Activated CD4-positive, alpha-beta T cell treated with anti-CD3 and anti-CD28 coated beads, Interleukin-2, amount 50 U/mL, for 24 hours (primary cell): ENCODE measurements at places on chromosomes 11 and 22.

GRCh38 chr11:131692151-131692550, 321.7 kb downstream of the NTM start:
- no peak for DNase-seq

- no peak for DNase-seq
Measured at GRCh38 chr11:1224491-1225385, 1.9 kb downstream of the MUC5B start.

DNA sequence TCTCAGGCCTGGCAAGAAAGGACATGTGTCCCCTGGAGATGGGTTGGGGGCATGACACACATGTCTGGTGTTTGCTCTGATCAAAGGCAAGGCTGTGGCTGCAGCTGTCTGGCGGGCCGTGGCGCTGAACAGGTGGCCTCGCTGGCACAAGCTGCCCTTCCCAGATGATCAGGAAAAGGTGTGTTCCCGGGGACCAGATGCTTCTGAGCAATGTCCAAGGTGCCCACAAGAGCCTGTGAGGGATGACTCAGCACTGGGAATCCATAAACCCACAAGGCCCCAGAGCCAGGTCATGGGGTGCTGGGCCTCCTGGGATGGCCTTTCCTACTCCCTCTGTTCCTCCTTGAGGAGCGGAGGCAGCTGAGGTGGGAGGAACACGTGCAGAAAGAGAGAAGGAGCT, 9.7 kb upstream of the LRP5 start:
- DNase-seq = no peak

GRCh38 chr11:112156956-112157766, 6.7 kb downstream of the IL18 start:
- no peak for DNase-seq

DNA sequence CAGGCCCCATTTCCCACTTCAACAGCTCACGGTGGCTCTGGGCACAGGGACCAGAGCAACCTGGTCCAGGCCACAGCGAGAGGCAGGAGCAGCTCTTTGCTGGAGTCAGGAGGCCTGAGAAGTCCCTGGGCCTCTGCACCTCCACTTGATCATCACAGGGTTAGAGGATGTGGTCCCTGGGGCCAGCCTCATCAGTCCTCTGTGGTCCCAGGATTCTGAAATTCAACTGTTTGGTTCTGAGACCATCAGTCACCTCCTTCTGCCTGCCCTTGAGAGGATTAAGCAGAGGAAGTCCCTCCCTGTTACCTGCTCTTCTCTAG, 24.9 kb upstream of the CBX7 start:
- DNase-seq = no peak

DNA sequence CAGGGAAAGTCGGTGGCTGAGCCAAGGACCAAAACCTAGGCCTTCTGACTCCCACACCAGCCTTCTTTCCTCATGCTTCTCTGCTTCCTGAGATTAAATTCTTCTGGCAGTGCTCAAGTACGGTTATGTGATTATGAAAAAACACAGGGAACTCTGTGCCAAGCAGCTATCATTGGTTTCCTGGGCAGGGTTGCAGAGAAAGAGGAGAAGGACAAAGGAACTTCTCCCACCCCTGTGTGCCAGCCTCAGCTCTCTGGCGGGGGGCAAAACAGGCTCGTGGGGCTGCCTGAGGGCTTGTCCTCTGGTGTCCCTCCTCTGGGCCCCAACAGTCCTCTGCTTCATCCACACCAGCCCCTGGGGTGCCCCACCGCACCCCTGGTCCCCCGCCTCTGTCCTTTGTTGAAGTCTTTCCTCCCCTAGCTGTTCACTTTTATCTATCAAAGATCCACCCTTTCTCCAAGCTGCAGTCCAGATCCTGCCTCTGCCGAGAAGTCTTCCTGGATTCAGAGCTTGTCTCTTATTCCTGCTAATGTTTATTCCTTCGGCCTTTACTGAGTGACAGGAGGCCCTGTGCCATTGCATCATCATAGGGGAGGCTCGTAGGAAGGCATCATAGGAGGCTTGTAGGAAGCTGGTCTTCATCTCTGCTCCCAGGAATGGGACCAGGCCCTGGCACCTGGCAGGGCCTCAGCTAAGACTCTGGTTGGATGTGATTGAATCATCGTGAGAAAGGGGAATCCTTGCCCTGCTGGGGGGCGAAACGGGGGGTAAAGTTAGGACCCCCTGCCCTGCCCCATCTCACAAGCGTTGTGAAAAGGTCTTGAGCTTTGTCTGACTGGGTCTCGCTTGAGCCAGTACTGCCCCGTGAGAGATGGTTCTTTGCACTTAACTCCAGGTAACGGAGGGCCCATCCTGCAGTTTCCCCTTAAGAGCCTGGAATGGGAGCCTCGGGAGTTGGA, 11.5 kb upstream of the FTH1 start:
- DNase-seq = no peak

- DNase-seq = no peak
Measured at GRCh38 chr11:95562196-95562921, 227.2 kb downstream of the FAM76B start.

- DNase-seq = no peak
Measured at GRCh38 chr11:95140397-95141033, 50.9 kb downstream of the ENDOD1 start.

- DNase-seq = no peak
Measured at GRCh38 chr22:23159291-23159630, 14.0 kb downstream of the RAB36 start.

- no peak for DNase-seq
Measured at GRCh38 chr11:78424334-78425270, 7.0 kb upstream of the GAB2 start.

GRCh38 chr11:11706028-11706427, 84.2 kb upstream of the GALNT18 start:
- DNase-seq = no peak

DNA sequence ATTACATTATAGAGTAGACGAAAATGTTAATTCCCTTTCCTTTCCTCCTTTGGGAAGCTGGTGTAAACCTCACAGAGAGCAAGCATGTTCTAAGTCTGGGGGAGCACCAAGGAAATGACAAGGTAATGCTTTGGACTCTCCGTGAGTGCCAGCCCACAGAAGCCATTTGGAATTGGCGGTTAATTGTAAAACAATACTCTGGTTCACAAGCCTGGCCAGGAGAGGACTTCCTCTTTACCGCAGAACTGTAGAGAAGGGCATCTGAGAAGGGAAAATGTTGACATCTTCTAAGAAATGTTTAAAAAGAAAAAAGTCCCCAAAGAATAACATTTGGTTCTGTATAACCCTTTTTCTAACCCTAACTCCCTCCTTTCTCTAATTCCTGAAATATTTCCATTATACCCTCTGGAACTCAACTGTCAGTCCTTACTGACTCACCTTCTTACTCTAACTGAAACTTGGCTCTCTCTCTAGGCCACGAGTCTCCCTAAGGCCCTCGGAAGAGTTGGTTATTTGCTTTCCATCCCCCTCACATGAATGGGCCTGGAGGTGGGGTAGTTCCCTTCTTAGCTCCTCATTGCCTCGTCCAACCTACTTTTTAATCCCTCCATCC, 379.8 kb downstream of the SOX6 start:
- no peak for DNase-seq

DNA sequence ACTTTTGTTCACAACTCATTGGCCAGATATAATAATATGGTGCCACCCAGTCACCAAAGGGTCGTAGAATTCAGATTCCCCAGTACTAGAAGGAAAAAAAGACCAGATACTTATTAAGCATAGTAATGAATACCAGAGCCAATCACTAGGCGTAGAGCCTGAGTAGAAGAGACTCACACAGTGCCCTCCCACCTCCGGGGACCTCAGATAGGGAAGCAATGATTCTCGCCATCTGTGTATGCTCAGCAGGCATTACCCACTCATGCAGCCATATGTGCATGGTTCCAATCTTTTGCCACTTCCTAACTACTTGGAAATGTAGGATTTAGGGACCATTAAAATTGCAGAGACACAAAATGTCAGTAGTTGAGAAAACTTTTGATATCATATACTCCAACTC, 85.3 kb downstream of the C11orf87 start:
- DNase-seq = no peak

GRCh38 chr11:83681906-83682610, 395.9 kb upstream of the CCDC90B start:
- DNase-seq = no peak

DNA sequence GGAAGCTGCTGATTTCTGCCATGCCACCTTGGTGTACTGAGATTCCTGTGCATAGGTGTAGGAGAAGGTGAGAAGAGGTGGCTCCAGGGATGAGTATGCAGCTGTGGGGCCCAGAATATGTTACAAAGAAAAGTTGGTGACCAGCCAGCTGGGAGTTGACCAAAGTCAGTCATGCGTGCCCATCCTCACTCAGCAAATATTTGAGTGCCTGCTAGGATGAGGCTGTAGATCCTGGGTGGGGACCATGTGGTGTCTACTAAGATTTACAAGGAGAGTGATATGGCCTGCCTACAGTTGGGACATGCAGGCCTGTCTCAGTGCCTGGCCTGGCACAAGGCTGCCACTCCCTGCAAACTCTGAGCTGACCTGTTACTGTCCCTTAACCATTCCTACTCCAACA, 19.4 kb downstream of the RNF185 start:
- DNase-seq = no peak

DNA sequence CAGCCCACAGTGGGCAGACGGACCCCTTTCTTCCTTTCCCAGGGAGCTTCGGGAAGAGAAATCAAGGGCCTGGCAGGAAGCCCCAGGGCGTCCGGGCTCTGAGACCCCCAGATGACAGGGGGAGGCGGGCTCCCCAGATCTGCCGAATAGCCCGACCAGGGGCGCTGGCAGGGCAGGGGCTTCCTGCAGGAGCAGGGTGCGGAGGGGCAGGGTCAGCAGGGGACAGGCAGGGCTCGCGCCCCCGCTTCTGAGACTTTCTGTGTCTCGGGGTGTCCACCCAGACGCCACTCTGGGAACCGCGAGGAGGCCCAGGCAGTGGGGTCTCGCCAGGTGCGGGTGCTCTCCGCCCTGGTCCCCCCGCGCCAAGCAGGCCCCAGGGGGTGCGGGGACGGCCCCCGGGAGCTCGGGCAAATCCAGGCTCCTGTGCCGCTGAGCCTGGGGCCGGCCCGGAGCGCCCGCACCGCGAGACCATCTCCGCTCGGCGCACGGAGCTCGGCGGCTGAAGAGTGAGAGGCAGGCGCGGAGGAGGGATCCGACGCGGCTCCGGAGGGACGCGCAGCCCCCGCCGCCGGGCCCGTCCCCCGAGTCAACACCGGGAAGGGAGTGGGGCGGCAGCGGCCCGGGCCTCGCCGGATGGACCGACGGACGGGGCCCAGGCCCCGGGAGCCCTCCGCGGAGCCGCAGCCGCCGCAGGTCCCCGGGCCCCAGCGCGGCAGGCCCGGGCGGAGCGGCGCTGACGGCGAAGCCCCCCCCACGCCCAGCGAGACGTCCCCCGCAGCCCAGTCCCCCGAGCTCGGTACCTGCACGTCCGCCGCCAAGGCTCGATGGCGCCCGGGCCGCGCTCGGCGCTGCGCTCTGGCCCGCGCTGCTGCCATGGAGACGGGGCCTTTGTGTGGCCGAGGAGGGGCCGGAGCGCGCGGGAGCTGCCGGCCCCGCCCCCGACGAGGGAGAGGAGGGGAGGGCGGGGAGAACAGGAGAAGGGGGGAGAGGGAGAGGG, at the start of gene PLXNB2:
TSS of gene PLXNB2 (minus strand) at position 894 of the 997 bp plus-strand sequence. CDS start 17,062 bp downstream, outside the sequence.
- no peak for DNase-seq

DNA sequence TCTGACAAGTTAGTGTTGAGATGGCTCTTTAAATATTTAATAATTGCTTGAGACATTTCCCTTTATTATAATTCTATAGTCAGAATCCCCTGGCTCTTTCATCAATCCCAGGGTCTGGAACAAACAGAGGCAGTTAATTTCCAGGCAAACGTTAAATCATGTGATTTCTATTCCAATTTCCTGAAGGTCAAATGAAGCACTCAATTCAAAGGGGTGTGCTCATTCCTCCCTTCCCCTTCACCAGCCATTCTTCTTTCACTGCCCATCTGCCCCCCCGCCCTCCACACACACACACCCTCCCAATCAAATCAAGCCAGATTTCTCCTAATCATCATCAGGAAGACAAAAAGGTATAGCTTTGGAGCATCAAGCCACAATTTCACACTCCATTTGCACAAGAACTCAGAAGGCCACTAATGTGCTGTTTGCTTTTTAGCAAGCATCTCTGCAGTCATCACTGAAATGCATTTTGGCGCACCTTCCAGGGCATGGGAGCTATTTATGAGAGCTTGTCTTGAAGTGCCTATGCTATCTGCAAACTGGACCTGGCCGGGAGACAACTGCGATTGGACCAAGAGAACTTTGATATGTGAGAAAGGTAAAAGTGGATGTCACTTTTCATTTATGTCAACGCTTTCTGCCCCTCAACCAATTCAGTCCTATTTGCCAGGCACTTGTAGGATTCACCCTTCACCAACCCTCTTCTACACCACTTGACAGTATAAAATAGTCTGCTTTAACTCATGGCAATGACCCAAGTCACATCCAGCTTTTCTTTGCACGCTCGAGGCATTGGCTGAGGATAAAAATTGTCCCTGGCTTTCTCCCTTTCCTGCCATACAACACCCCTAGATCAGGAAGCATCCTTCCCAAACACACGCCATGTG, 315.1 kb upstream of the API5 start:
- no peak for DNase-seq

DNA sequence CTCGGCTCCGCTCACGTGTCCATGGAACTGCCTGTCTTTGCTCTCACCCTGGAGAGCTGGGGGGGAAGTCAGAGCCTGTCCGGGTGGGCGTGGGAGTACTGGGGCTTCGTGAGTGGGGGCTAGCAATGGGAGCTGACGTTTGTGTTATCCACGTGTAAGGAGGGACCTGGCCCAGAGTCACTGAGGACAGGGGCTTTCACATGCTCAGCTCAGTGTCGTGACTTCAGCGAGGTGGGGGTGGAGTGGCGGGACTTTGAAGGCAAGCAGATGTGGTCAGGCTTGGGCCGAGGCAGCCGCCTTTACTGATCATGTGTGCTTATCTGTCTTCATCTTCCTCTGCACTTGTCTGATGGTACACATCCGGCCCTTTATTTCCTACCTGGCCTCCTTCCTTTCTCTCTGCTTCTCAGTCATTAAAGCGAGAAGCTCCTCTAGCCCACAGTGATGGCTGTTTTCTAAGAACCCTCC, 113.1 kb upstream of the NNMT start:
- DNase-seq = peak; percentile 33

GRCh38 chr11:68377389-68377795, 65.0 kb downstream of the LRP5 start:
- DNase-seq = no peak

- DNase-seq = no peak
Measured at GRCh38 chr22:49368221-49368975, 459.3 kb downstream of the BRD1 start.

DNA sequence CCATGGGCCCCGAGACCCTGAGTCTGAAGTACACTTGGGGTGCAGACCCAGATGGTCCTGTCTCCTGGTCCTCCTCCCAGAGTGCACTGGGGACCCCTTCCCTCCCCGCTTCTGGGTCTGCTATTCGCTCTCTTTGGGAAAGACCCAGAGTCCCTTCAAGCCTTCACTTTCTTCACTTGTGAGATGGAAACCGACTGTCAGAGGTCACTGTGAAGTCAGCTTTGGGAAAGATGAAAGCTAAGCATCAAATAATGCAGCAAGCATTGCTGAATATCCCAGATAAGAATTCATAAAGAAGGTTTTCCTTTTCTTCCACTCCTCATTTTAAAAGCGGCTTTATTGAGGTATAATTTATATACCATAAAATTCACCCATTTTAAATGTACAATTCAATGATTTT, 105.0 kb upstream of the CSNK2A3 start:
- DNase-seq = no peak

- no peak for DNase-seq
Measured at GRCh38 chr11:19718051-19718450, 5.4 kb downstream of the NAV2 start.

- no peak for DNase-seq
Measured at GRCh38 chr11:2825261-2825888, 60.2 kb downstream of the CDKN1C start.
